ENCODE measurements at places on chromosomes 6 and 20. TPM values are rescaled to one million over a fixed set of nuclear protein-coding genes. Genes with fewer than 3 reads are reported as not detected.

Gene TMEM244
- not detected for total RNA-seq

Gene CST2
- total RNA-seq, result not detected

Gene TLDC2
- total RNA-seq, result 0.24 TPM

Gene PAX1
- not detected for total RNA-seq

Gene HRH3
- total RNA-seq, result not detected

Gene HTR1E
- not detected for total RNA-seq

Gene HLA-DQA1
- not detected for total RNA-seq

Gene SCRT2
- not detected for total RNA-seq

Gene BPIFB1
- not detected for total RNA-seq

Gene TTK
- total RNA-seq, result 9.7 TPM

All from HFFc6 (cell line).